ENCODE measurements at places on chromosomes 6 and 20.

DNA sequence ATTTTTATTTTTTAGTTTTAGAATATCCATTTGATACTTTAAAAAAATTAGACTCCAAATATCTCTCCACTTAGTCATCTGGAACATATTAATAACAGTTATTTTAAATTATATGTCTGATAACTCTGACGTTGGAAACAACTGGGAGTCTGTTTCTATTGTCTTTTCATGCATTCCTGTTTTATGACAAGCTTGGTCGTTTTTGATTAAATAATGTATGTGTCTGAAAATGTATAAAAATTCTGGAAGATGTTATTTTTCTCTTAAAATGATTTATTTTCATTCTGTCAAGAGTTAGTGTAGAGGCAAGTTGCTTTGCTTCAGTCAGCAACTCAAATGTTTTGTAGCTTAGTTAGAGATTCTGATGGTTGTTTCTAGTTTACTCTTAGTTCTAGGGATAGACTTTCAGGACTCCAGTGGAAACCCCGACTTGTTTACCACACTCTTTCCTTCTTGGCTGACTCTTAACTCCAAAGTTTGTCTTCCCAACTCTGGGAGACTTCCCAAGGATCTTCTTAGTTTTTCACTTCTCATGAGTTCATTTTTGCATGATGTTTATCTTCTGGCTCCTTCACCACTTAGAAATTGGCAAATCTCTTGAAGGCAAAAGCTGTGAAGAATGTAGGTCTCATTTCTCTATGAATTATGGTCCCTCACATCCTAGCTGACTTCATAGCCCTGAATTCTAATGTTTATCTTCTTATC, 190.9 kb downstream of the LAMA2 start:
- no peak for DNase-seq

- DNase-seq: no peak
These were observed 289.7 kb downstream of the KCNQ5 start for GRCh38 chr6:72911463-72912155.

DNA sequence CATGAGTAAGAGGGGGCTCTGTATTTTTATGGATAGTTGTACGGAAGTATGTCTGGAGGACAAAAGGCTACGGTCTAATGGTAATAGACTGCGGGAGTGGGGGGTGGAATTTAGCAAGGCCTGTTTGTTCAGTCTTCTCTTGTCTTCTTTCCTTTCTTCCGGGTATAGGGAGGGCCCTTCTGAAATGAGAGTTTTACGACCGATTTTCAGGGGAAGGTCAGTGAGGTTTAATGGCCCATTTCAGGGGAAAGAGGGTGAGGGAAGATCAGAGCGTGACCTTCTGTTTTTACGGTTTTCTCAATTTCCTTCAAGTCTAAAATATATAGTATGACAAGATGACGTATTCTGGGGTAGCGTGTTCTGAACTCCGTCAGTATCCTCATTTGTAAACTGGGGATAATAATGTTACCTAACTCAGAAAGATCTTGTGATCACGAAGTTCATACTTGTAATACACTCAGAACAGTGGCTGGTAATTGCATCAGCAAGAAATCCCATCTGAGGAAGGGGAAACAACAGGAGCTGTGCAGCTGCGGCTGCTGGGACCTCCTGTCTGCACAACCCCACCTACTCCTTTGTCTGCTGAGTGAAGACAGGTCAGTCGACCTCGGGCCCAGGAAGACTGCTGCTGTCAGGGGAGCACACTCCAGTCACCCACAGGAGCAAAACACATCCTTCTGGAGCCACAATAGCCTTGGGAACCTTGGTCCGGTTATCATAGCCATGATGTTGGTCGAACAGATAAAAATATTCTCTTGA, 90.4 kb downstream of the MAP3K7 start:
- no peak for DNase-seq

DNA sequence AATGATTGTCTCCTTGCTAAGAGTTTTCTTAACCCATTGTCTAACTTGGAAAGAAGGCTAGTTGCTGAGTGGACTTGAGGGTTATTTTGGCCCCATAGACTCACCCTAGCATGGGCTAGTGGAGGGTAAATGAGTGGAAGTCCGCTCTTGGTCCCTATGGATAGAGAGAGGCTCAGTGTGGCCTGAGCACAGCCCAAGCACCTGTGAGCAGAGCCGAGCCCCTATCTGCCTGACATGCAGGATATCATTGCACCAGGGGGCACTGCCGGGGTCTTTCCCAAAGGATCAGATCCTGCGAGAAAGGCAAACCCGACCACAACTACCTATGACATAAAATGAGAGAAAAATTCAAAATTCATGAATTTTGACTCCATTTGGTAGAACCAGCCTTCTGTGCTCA, 70.6 kb upstream of the GGTLC1 start:
- no peak for DNase-seq

Measured in AG04450 (cell line).